G401 (cell line): ENCODE measurements at places on chromosomes 12 and 14.

GRCh38 chr12:46260124-46260912 is 8.5 kb downstream of the SLC38A1 start:
- DNase-seq: no peak

- no peak for DNase-seq
Measured at GRCh38 chr12:54708826-54709225, 60.7 kb upstream of the DCD start.

DNA sequence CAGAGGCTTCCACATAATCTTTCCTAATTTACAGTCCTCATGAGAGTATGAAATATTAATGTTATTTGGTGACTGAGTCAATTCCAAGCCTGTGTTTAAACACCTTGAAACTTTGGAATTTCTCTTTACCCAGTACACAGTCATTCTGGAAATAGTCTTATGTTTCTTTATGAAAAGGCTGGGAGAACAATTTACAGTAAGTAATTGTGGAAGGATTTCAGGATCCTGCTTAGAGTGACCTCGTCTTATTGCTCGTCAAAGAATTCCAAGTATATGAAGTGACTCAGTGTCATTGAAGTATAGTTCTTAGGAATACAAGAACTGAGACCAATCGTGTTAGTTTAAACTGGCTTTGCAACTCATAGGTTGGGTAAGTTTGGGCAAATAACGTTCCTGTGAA is 634.2 kb downstream of the SLC16A7 start:
- no peak for DNase-seq

DNA sequence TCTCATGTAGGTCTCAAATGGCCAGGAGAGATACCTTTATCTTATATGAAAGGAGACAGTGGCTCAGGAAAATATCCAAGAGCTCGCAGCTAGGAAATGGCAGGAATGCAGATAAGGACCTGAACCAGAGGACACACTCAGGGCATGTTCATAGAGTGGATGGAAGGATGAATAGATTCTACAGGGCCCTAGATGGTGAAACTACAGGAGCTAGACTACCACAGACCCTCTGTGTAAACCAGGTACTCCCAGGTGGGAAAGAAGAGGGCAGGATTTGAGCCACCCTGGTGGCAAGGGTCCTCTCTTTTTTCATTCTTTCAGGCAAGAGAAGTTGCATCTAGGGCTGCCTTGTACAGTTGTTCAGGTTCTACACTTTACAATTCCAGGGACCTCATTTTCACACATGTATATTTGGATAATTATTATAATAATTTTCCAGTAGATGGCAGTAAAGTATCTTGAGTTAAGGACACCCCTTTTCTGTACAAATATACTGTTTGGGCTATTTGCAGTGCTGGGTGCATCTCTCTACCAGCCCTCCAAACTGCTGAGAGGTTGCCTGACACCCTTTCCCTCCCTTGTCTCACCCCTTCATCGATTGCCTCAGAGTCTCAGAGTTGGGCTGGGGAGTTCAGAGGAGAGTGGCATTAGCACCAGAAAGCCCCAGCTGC is 10.5 kb upstream of the ZDHHC22 start:
- peak; percentile 80 for DNase-seq

DNA sequence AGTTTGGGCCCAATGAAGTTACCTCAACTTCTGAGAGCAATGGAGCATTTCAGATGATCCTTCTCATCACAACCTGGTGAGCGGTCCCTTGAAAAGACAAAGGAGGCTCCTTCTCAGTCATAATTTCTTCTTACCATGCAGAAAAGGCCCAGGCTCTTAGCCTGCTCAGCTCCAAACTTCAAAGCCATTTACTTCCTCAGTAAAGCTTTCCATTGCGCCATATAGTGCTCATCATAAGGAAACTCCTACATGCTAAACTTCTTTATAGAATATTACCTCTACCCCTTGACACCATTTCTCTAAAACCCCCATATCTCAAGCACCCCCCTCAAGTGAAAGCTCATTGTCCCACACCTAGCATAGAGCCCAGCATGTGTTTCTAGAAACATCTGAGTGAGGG is 127.1 kb downstream of the GTF2A1 start:
- no peak for DNase-seq

GRCh38 chr12:6534945-6535696 is 804 bp downstream of the GAPDH start:
- peak; percentile 64 for DNase-seq
